ENCODE measurements at places on chromosomes 2 and 18. TPM values are rescaled to one million over a fixed set of nuclear protein-coding genes. Genes with fewer than 3 reads are reported as not detected.

Gene UGT1A10
- total RNA-seq: not detected

Gene RBM43
- total RNA-seq: 6.8 TPM

Gene CERKL
- total RNA-seq: not detected

Gene NR4A2
- 0.13 TPM for total RNA-seq

Gene DPP4
- 16.2 TPM for total RNA-seq
